ENCODE measurements at places on chromosomes 3 and 15.

DNA sequence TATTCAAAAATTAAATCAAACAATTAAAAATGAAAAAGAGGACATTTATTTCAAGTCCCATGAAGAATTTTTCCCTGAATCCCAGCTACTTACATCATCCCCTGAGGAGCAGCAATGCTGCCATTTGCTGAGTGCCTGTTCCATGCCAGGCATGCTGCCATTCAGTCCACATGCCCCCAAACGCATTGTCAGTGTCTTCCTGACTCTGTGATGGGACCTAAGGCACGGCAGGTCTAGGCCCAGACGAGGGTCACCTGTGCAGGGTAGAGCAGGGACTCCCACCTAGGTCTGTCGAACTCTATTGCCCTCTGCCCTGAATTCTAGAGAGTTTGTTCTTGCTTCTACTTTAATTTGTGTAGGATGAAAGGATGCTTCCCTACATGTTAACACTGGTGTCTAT is 7.0 kb downstream of the PSTPIP1 start:
- no peak for DNase-seq

DNA sequence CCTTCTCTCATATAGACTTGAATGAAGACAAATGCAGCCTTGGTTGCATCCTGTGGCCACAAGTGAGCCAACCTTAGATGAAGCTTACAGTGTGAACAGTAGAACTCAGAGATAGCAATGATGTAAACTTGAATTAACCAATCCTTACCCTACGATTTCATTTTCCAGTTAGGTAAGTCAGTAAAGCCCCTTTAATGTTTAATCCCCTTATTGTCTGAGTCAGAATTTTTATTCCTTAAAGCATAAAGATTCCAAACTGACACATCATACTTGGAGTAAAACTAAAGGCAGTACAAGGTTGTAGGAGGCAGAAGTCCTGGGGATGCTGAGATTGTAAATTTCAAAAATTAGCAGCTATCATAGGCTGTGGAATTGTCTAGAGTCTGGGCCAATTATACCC is 507.8 kb upstream of the DPH6 start:
- DNase-seq, result no peak

GRCh38 chr3:117531078-117531767 is 821.6 kb downstream of the TUSC7 start:
- no peak for DNase-seq

GRCh38 chr3:54963641-54964040 is 35.8 kb upstream of the LRTM1 start:
- DNase-seq, result no peak

- DNase-seq, result no peak
Measured at GRCh38 chr3:30221619-30222018, 384.8 kb upstream of the TGFBR2 start.

DNA sequence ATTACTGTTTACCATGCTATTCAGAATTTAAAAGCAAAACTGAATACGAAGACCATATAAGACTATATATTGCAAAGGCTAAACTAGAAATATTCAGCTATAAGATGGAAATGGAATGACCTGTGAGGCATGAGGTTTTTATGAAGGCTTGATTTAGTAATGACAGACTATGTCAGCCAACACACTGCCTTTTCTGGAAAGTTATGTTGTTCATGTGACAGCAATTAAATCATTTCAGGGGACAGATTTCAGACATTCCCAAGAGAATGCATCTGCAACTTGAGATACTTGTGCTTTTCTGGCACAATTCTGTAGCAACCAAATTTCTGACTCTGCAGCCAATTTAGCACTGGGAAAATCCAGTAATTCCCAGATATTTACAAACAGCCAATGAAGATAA is 8.6 kb upstream of the GATM start:
- no peak for DNase-seq

DNA sequence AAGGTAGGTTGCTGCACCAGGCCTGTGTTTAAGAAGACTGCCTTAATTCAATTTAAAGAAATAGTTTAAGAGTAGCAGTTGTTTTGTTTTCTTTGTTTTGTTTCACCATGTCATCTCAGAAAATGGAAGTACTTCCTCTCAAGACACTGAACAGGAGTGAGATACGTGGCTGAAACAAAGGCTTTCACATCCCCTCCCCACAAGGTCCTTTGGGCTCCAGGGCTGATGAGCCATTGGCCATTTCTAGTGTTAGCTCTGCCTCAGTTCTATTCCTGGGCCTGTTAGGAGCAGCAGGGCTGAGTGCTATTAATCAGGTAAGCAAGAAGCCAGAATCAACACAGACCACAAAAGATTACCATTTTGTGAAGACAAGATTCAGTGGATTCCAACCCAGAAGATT is 132.8 kb downstream of the KCNAB1 start:
- DNase-seq, result no peak

DNA sequence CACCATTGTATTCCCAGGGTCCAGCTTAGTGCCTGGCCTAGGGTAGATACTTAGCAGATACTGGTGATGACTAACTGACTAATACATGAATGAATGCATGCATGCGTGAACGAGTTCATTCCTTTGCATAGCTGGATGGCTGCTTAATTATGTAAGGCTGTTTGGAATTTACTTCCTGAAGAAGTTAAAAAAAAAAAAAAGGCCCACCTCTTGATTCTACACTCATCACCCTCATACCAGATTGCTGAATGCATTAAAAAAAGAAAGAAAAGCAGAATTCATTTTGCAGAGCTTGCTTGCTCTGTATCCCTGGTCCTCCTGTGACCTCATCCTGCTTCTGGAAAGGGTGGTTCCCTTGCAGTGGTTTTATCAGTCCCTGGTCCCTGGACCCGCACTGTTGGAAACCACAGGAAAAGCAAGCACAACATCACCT is 277.6 kb upstream of the CFAP20DC start:
- peak; percentile 59 for DNase-seq

- no peak for DNase-seq
Measured at GRCh38 chr3:122395582-122395981, 11.6 kb downstream of the FAM162A start.

GRCh38 chr3:154729741-154730140 is 299.8 kb upstream of the GPR149 start:
- DNase-seq, result no peak

GRCh38 chr15:51750792-51751696 is at the start of gene TMOD2:
Gene TMOD2 (plus strand): TSS chr15:51751597. CDS start chr15:51766442, 14,845 bp downstream.
- DNase-seq, result no peak

GRCh38 chr3:34374521-34374920 is 576.1 kb downstream of the PDCD6IP start:
- no peak for DNase-seq

DNA sequence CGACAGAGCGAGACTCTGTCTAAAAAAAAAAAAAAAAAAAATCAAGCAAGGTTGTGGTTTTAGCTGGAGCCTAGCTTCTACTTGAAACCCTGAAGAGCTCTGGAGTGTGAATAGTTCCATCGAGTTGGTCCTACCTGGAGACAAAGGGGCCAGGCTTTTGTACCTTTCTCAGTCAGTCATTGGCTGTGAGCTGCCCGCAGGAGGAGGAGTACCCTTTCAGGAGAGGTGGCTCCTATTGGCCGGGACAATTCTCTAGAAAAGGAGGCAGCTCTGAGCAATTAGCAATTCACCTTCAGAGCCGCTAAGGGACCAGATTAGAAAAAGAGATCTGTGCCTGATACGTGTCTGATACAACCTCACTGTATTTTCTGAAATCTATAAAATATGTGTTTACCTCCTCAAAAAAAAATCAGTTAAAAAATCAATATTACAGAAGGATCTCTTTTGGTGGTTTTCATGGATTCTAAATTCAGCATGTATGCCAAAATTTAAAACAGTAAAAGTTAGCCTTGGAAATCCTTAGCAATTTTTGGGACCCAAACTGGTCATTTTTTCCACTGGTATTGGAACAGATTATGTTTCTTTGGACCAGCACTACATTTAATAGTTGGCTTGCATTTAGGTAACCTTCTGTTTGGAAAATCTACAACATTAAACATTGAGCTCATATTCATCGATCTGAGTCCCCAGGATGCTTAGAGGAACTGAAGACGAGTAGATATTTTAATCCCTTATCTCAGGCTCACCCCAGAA is 29.7 kb upstream of the PDCD6IP start:
- DNase-seq, result no peak

- DNase-seq, result no peak
Measured at GRCh38 chr3:46348823-46349482, 5.0 kb upstream of the CCR2 start.

DNA sequence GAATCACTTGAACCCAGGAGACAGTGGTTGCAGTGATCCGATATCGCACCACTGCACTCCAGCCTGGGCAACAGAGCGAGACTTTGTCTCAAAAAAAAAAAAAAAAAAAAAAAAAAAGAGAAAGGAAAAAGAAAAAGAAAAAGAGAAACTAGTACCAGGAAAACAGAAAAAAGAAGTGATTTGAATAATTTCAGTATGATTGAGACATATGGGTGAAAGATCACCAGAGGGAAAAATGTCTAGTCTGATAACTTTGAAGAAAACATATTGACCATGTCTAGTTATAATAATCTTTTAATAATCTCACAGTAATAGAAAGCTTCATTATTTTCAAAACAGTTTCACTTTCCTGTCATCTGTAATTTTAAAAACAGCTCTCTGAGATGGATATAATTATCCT is 16.4 kb downstream of the TGFBR2 start:
- DNase-seq, result no peak

- DNase-seq, result no peak
Measured at GRCh38 chr15:81893182-81893835, 152.5 kb downstream of the MEX3B start.

- DNase-seq, result no peak
Measured at GRCh38 chr3:131553495-131554247, 50.9 kb upstream of the MRPL3 start.

GRCh38 chr3:122962149-122962548 is 65.4 kb downstream of the SEMA5B start:
- no peak for DNase-seq

- DNase-seq, result no peak
Measured at GRCh38 chr15:92843326-92843725, 56.8 kb upstream of the CHD2 start.

- no peak for DNase-seq
Measured at GRCh38 chr3:152104847-152105415, 163.8 kb upstream of the MBNL1 start.

DNA sequence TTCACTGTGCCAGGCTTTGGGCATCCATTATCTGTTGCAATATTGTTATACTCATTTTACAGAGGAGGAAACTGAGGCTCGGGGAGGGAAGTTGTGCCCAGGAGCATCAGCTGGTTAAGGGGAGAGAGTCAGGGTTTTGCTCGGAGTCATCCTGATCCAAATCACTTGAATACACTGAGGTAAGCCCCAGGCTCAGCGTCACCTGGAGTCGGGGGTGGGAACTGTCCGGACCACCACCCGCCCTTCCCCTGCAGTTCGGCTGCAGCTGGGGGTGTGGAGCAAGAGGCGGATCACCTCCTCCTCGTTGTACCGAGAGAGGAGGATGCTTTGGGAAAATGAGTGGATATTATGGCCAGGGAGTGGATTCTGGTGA is 646 bp downstream of the HRH1 start:
- DNase-seq, result no peak

- DNase-seq, result no peak
Measured at GRCh38 chr15:52344592-52344991, 49.0 kb upstream of the MYO5C start.

DNA sequence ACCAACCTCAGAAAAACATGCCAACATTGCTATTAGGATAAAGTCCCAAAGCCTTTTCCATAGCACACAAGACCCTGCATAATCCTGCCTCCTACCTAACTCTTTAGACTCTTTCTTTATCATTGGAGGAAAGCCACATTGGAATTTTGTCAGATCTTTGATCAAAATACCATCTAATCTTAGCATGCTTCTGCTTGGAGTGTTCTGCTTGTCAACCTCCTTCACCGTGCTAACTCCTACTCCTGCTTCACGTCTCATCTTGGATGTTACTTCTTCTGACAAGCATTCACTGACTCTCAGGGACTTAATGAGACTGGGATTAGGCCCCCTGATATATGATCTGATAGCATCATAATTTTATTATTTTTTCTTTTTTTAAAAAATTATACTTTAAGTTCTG is 7.4 kb upstream of the GLCE start:
- no peak for DNase-seq
